ENCODE measurements at places on chromosomes 1 and 21.

- no peak for DNase-seq
These were observed 12.0 kb downstream of the SYT2 start for GRCh38 chr1:202698276-202698675.

- DNase-seq = no peak
These were observed 33.6 kb downstream of the AHDC1 start for GRCh38 chr1:27570356-27570755.

GRCh38 chr1:235423214-235423652 lies 56.0 kb downstream of the TBCE start:
- no peak for DNase-seq

- DNase-seq = no peak
These were observed 25.2 kb upstream of the TAL1 start for GRCh38 chr1:47257224-47257623.

Data from GM23248 (cell line).